ENCODE measurements at places on chromosomes 1 and 21. TPM values are rescaled to one million over a fixed set of nuclear protein-coding genes. Genes with fewer than 3 reads are reported as not detected.

The TCHH gene
- not detected for polyA plus RNA-seq

The NPR1 gene
- polyA plus RNA-seq: 16.5 TPM

The ACP6 gene
- polyA plus RNA-seq: 3.8 TPM

The PTPN7 gene
- polyA plus RNA-seq: 0.73 TPM

The FAM72A gene
- polyA plus RNA-seq: 3.1 TPM

The FAAP20 gene
- polyA plus RNA-seq: not detected

The S100A12 gene
- 0.53 TPM for polyA plus RNA-seq

The RAVER2 gene
- polyA plus RNA-seq: 25.7 TPM

- no peak for DNase-seq
Measured at GRCh38 chr1:152104854-152105253, 10.4 kb downstream of the TCHH start.

GRCh38 chr1:24528744-24529143 lies 26.1 kb downstream of the RCAN3 start:
- DNase-seq: no peak

- DNase-seq: no peak
Measured at GRCh38 chr1:36771240-36771639, 263.1 kb downstream of the GRIK3 start.

DNA sequence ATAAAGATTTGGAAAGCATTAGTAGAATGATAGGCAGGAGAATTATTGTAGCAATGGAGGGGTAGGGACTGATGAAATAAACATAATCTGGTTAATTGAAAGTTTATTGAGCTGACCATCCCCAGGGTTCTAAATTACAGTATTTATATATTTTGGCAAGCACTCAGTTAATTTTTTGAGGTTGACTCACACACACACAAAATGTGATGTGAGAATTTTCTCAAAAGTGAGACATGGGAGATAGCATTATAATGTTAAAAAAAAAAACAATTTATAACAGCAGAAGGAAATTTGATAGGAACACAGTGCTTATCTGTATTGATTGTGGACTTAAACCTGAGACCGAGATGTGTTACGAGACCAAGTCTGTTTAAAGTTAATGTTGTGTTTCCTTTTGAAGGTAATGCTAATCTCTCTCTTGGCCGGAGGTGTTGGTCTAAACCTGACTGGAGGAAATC lies 24.6 kb downstream of the TRIM45 start:
- no peak for DNase-seq

DNA sequence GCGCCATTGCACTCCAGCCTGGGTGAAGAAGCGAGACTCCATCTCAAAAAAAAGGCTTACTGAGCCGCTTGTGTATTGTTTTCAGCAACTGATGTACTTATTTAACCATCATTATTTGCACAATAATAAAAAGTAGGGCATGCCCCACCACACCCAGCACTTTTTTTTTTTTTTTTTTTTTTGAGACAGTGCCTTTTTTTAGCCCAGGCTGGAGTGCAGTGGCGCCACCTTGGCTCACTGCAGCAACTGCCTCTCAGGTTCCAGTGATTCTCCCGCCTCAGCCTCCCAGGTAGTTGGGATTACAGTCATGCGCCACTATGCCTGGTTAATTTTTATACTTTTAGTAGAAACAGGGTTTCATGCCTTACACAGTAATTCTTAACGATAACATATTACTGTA lies 12.2 kb upstream of the TRNAU1AP start:
- no peak for DNase-seq

DNA sequence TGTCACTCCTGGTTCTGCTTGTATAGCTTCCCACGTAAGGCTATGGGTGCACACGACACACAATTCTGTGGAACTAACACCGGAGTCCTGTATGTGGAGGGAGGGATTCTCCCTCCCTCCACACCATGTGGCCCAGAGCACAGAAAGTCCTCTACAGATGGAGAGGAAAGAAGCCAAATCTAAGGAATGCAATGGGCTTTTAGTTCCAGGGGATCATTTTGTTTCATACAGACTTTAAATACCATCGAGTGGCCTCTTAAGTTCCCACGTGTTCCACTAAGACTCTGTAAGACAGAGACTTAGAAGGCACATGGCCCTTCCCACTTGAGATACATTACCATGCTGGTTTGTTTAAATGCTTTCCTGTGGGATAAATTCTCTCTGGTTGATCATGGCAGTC lies 156.0 kb downstream of the TGFB2 start:
- DNase-seq: no peak

GRCh38 chr1:173590557-173590956 lies 12.3 kb downstream of the SLC9C2 start:
- no peak for DNase-seq

DNA sequence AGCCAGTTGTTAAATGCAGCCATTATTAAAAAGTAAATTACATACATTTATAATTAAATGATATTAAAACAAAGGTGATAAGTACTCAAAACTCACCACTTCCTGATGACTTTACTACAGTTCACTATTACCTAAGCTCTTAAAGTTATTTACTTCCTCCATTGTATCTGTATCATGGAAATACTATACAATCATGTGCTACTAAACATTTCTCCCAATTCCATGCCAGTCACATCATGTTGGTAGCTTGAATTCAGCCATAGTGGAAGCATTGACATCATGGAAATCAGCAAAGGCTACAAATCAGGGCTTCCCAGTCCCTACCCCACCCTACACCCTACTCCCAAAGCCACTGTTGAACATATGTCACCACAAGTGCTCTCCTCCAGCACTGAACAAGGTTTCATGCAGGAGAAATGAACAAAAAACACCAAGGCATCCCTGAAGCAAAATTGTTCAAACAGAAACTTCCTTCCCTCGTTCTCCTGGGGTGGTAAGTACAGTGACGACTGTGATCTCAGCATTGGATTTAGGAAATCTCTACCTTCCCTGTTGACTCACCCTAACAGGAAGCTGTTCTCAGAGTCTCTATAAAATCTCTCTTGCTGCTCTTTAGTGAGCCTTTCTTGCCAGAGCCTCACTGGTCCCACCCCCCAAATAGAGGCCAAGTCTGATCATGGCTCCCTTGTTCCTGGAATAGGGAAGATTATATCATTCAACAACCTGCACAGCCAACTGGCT lies 12.7 kb downstream of the VSIG8 start:
- no peak for DNase-seq

GRCh38 chr1:225474986-225475820 lies 47.4 kb upstream of the LBR start:
- DNase-seq: peak; percentile 66

GRCh38 chr1:219430419-219430818 lies 182.5 kb downstream of the ZC3H11B start:
- DNase-seq: no peak

GRCh38 chr1:57599236-57599994 lies 175.6 kb upstream of the DAB1 start:
- peak; percentile 48 for DNase-seq

GRCh38 chr1:87204441-87204840 lies 124.2 kb upstream of the LMO4 start:
- no peak for DNase-seq

DNA sequence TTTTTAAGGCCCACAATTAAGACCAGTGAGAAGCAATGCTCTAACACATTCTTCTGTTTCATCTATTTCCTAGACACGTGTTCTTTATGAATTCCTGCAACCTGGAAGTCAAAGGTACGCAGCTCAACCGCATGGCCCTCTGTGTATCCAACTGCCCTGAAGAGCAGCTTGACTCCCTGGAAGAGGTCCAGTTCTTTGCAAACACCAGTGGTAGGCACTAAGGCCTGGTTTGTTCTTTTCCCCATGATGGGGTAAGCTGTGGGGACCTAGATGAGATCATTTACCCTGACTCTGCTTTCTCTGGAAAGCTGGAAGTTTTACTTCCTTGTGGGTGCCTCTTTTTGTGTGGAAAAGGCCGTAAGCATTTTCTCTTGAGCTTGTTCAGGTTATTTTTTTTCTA lies 7.3 kb downstream of the SLC44A3 start:
- DNase-seq: no peak

DNA sequence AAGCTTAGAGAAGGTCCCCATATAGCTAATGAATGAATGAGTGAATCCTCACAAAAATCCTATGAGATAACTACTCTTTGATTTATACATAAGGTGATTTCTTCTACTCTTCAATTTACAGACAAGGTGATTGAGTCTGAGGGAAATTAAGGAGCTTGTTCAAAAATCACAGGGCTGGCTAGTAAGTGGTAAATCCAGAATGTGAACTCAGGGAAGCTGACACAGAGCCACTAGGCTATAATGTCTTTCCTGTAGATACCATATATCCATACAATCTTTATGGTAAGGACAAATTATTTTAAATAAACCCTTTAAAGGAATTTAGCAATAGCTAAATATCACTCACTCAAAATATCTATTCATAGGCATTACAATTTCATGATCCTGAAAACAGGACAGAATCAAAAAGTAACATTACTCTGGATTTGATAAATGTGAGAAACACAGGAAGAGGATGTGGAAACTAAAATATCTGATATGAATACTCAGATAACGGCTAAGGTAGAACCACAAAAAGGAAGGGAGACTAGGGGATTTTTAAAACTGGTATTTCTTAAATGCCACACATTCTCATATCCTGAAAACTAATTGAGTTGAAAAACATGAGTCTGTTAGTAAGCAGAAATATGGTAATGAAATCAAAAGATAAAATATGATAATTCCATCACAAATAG lies 108.2 kb downstream of the NBPF12 start:
- DNase-seq: no peak
